BE2C (cell line): ENCODE measurements at places on chromosomes 3 and 15.

- DNase-seq: no peak
Observed at GRCh38 chr15:42239528-42240182, 31.6 kb upstream of the VPS39 start.

- no peak for DNase-seq
Observed at GRCh38 chr3:9316881-9317361, 45.9 kb upstream of the THUMPD3 start.

- no peak for DNase-seq
Observed at GRCh38 chr15:82146990-82147461, 101.2 kb upstream of the MEX3B start.

GRCh38 chr3:74606996-74607395, 7.5 kb downstream of the CNTN3 start:
- no peak for DNase-seq

DNA sequence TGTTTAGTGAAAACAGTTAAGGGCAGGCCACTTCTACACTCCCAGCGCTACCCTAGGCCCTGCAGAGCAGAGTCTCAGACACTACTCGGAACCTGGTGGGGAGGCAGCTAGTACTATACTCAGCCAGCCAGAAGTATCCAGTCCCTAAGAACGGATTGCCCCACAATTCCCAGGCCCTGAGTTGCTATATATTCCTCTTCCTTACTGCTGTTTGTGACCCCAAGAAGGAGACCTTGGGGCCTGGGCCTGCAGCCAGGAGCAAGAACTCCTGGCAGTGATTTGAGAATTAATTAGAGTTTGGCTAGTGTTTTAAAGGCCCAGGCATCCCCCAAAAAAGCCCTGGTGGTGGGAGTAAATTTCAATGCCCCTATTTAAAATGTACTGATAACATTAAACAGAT, 87.7 kb downstream of the RBPMS2 start:
- DNase-seq: no peak

DNA sequence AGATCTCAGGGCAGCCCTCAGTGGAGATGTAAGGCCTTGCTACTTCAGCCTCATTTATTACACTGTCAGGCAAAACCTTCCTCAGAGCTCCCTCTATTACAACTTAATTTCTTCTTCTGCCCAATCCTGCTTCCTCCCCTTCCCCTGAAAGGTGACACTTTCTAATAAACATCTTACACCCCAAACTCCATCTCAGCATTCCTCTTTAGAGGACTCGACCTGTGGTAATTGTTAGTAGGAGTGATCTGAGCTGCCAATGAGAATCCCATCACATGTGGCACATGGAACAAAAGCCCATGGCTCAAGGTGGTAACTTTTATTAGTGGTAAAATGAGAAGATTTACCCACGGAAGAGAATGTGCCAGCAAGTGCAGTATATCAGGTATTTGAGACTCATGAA, 29.8 kb downstream of the DTWD1 start:
- DNase-seq: no peak

- no peak for DNase-seq
Observed at GRCh38 chr15:64985366-64986033, 4.2 kb downstream of the SPG21 start.

DNA sequence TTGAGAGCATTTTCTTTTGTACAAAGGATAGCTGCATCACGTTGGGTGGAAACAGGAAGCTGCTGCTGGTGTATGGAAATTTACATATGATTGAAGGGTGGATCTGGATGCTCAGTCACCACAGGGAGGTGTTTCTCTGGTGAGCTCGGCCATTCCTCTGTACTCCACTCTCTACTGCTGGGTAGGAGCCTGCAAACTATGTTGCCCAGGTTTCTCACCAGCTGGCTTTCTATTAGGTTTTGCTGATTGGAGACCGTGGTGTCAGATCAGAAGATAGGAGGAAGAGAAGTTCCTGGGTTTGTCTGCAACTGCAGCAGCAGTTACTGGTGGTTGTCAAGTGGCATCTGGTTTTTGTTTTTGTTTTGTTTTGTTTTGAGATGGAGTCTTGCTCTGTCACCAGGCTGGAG, 61.7 kb downstream of the TAMM41 start:
- no peak for DNase-seq
